Stomach (tissue), 19 donors: ENCODE measurements at places on chromosomes 6 and 20. TPM values are rescaled to one million over a fixed set of nuclear protein-coding genes. Genes with fewer than 3 reads are reported as not detected.

- no peak overlapping the region for H3K4me3 ChIP-seq
- H3K4me1 ChIP-seq = peaks cover 41% of the 10 kb centered on the region
- H3K27me3 ChIP-seq = no peaks in the 10 kb centered on the region
- no peak overlapping the region for H3K27ac ChIP-seq
- DNase-seq = peak; percentile 68
- peaks cover 7% of the 10 kb centered on the region for H3K36me3 ChIP-seq
These were observed 13.2 kb downstream of the SYTL3 start for GRCh38 chr6:158662954-158663624.

The TULP1 gene
- total RNA-seq = not detected

GRCh38 chr20:56826705-56827665 is 197.9 kb downstream of the TFAP2C start:
- no peak overlapping the region for H3K4me3 ChIP-seq
- H3K36me3 ChIP-seq = no peaks in the 10 kb centered on the region
- H3K27ac ChIP-seq = no peak overlapping the region
- no peak for DNase-seq
- no peaks in the 10 kb centered on the region for H3K4me1 ChIP-seq

- no peak for DNase-seq
- H3K36me3 ChIP-seq = peaks cover 11% of the 10 kb centered on the region
- H3K27ac ChIP-seq = no peak overlapping the region
- H3K4me3 ChIP-seq = no peak overlapping the region
- no peaks in the 10 kb centered on the region for H3K4me1 ChIP-seq
- H3K27me3 ChIP-seq = no peaks in the 10 kb centered on the region
These were observed 37.8 kb downstream of the PSMG4 start for GRCh38 chr6:3296537-3296936.

The GPX6 gene
- total RNA-seq = not detected

DNA sequence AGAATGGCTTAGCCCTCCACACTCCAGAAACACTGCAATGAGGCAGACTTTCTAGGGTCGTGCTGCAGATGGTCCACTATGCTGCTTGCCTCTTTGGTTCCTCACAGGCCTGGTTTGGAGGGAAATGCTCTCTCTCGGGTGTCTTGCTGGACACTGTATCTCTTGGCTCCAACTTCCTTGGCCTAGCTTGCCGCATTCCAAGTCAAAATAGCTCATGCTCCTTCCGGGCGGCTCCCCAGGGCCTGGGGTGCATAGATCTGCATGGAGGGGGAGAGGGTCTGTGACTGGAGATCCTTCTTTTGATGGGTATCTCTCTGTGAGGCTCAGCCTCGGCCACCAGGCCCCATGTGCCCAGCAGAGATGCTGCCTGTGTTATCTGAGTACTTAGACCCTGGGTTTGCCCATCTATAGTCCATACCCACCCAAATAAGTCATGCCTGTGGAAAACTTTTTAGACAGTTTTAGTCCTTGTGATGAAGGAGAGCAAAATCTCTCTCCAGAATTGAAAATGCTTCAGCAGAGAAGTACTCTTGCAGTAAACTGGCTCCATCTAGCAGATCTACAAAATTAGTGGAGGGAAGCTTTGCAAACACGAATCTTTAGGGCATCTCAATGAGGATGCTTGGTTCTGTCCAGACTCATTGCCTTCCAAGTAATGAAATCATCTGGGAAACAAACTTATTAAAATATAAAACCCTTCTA is 264.1 kb upstream of the RIN2 start:
- no peaks in the 10 kb centered on the region for H3K27me3 ChIP-seq
- H3K36me3 ChIP-seq = no peaks in the 10 kb centered on the region
- H3K27ac ChIP-seq = no peak overlapping the region
- DNase-seq = no peak

The SPEF1 gene
- not detected for total RNA-seq

The CYP39A1 gene
- 7.9 TPM for total RNA-seq

DNA sequence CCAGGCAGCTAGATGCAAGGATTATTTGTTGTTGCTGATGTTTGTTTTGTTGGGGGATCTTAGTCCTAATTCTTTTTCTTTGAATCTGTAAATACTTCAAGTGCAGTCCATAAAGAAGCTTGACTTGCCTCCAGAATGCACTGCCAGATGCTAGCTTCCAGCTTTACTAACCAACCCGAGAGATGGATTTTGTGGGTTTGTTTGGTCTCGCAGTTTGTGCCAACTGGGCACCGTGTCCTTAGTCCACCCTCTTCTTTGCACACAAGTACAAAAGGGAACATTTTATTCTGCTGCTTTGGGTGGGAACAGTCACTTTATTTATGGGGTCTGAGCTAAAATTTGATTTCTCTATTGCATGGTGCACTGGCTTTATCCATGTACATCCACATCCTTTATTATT is 212.0 kb downstream of the PLCB1 start:
- no peaks in the 10 kb centered on the region for H3K27me3 ChIP-seq
- no peaks in the 10 kb centered on the region for H3K36me3 ChIP-seq
- H3K4me3 ChIP-seq = no peak overlapping the region
- no peak overlapping the region for H3K27ac ChIP-seq
- no peak for DNase-seq

GRCh38 chr6:150212778-150213177 is 69.9 kb downstream of the PPP1R14C start:
- no peak for DNase-seq
- no peaks in the 10 kb centered on the region for H3K36me3 ChIP-seq
- no peak overlapping the region for H3K27ac ChIP-seq
- no peaks in the 10 kb centered on the region for H3K4me1 ChIP-seq
- peaks cover 11% of the 10 kb centered on the region for H3K27me3 ChIP-seq

DNA sequence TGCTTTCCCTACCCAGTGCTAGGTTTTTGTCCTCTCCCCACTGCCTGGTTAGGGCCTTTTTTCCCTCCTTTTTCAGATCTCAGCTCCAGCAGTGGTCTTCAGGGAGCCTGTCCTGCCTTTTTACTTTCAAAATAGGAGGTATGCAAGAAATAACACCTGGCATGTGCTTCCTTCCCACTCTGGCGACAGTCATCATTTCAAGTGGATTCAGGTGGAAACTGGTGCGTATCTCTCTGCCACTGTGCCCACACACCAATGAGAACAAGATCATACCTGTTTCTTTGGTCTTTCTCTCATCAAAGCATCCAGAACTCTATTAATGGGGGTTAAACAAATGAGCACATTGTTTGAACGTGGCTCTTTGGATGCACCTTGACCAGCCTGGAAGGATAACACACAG is 95.7 kb upstream of the GGTLC1 start:
- no peak for DNase-seq
- H3K36me3 ChIP-seq = no peaks in the 10 kb centered on the region
- no peaks in the 10 kb centered on the region for H3K4me1 ChIP-seq
- no peak overlapping the region for H3K27ac ChIP-seq
- no peaks in the 10 kb centered on the region for H3K27me3 ChIP-seq

DNA sequence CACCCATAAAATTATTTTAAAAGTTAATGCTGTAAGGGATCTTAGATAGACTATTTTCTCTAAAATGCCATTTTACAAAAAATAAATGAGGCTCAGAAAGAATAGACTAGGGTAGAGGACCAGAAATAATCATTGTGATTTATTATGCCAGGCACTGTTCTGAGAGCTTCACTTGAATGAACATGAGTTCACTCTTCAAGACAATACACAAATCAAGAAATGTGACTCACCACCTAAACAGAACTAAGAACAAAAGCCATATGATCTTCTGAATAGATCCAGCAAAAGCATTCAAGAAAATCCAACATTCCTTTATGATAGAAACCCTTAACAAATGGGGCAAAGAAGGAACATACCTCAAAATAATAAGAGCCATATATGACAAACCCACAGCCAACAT is 582.0 kb downstream of the PKHD1 start:
- H3K4me1 ChIP-seq = no peaks in the 10 kb centered on the region
- no peaks in the 10 kb centered on the region for H3K36me3 ChIP-seq
- no peak overlapping the region for H3K27ac ChIP-seq
- H3K4me3 ChIP-seq = no peak overlapping the region
- no peak for DNase-seq

DNA sequence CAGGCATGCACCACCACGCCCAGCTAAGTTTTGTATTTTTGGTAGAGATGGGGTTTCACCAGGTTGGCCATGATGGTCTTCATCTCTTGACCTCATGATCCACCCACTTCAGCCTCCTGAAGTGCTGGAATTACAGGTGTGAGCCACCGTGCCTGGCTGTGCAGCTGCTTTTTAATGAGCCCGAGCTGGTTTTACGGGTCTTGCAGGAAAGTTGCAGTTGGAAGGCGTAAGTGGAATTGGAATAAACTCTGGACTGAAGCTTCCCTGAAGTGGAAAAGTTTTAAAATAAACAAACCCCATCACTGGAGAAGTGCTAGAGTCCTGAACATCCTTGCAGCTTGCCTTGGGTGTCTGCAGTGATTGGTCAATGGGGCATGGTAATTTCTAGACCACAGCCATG is 40.4 kb downstream of the KIF25 start:
- peaks cover 8% of the 10 kb centered on the region for H3K4me1 ChIP-seq
- H3K27ac ChIP-seq = no peak overlapping the region
- no peak for DNase-seq
- H3K36me3 ChIP-seq = no peaks in the 10 kb centered on the region

- H3K27me3 ChIP-seq = no peaks in the 10 kb centered on the region
- no peaks in the 10 kb centered on the region for H3K4me1 ChIP-seq
- H3K36me3 ChIP-seq = no peaks in the 10 kb centered on the region
- DNase-seq = no peak
- H3K4me3 ChIP-seq = no peak overlapping the region
These were observed 195.0 kb downstream of the SYNDIG1 start for GRCh38 chr20:24664266-24664986.

DNA sequence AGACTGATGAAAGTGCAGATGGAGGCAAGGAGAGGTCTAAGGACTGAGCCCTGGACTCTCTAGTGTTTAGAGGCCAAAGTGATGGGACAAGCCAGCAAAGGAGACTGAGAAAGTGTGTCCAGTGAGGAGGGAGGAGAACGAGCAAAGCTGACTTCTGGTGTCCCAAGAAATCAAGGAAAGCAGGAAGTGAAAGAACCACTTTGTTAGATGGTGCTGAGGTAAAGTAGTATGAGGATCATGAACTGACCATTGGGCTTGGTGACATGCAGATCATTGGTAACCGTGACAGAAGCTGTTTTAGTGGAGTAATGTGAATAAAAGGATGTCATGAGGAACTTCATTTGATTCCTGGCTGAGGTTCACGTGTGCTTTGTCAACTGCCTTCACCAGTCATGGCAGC is 108.4 kb downstream of the SLX4IP start:
- H3K27ac ChIP-seq = no peak overlapping the region
- DNase-seq = no peak
- no peaks in the 10 kb centered on the region for H3K27me3 ChIP-seq
- H3K4me3 ChIP-seq = no peak overlapping the region

DNA sequence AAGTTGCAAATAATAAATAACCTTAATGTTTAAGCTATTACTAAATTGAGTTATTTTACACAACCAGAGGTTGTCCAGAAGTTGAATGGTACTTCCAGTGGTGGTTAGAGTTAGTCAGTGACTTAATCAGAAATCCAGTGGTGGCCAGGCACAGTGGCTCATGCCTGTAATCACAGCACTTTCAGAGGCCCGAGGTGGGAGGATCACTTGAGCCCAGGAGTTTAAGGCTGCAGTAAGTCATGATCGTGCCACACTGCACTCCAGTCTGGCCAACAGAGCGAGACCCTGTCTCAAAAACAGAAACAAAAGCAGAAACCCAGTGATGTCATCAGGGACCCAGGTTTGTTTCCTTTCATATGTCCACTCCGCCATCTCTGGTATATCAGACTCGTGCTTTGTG is 35.0 kb downstream of the TSPYL4 start:
- DNase-seq = no peak
- no peaks in the 10 kb centered on the region for H3K27me3 ChIP-seq
- no peaks in the 10 kb centered on the region for H3K4me1 ChIP-seq

- DNase-seq = no peak
- no peaks in the 10 kb centered on the region for H3K27me3 ChIP-seq
- no peak overlapping the region for H3K27ac ChIP-seq
- H3K4me1 ChIP-seq = peaks cover 39% of the 10 kb centered on the region
- H3K4me3 ChIP-seq = no peak overlapping the region
- no peaks in the 10 kb centered on the region for H3K36me3 ChIP-seq
These were observed 106.2 kb upstream of the ARMC2 start for GRCh38 chr6:108742041-108742440.

DNA sequence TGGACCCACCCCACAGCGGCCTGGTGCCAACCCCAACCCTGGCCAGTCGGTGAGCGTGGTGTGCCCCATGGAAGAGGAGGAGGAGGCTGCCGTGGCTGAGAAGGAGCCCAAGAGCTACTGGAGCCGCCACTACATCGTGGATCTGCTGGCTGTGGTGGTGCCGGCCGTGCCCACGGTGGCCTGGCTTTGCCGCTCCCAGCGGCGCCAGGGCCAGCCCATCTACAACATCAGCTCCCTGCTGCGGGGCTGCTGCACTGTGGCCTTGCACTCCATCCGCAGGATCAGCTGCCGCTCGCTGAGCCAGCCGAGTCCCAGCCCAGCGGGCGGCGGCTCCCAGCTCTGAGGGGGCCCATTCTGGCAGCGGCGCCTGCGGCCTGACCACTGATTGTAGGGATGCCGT is 23.2 kb downstream of the SDCBP2 start:
- H3K4me1 ChIP-seq = no peaks in the 10 kb centered on the region
- H3K27me3 ChIP-seq = no peaks in the 10 kb centered on the region
- no peak overlapping the region for H3K4me3 ChIP-seq
- peaks cover 69% of the 10 kb centered on the region for H3K36me3 ChIP-seq
- H3K27ac ChIP-seq = no peak overlapping the region

DNA sequence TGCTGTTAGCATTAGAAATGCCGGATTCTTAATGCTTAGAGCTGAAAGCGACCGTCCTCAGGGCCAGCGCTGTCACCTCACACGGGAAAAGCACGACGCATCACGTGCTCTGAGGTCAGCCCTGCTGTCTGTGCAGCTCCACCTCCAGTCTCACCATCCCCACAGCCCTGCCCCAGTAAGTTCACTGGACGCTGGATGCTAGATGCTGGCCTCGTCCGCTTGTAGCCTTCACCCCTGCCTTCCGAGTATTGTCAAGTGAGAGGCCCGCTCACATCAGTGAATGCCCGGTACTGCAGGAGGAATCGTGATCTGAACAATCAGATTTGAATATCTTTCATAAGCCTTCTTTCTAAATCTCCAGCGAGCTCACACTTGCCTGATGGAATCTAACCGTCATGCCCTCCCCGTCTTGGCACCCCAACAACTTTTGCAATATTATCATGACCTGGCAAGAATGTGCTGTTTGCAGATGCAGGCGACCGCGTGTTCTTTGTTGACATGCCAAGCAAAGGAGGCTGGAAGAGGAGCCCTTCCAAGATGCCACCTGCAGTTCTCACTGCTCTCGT is 64.9 kb downstream of the DLL1 start:
- no peaks in the 10 kb centered on the region for H3K36me3 ChIP-seq
- H3K4me1 ChIP-seq = peaks cover 9% of the 10 kb centered on the region
- peak; percentile 47 for DNase-seq
- H3K4me3 ChIP-seq = no peak overlapping the region
- H3K27ac ChIP-seq = peak overlapping the region; percentile 68

The ELOVL2 gene
- total RNA-seq = not detected

The GPSM3 gene
- total RNA-seq = not detected

DNA sequence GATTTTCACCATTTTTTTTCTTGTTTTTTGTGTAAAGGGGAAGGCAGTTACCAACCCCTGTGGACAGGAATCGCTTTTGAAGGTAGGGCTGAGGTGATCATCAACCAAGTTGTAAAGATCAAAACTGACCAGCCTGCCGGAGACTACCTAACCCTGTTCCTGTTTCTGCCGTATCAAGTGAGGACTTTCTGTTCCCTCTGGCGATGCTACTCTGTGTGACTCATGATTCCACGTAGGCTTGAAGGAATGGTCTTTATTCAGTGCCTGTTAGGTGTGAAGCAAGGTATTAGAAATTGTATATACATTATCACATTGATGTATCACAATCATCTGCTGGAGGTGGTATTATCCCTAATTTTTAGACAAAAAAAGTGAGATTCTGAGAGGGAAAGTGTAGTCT is 161.3 kb downstream of the SOX4 start:
- no peak overlapping the region for H3K27ac ChIP-seq
- no peak for DNase-seq
- no peaks in the 10 kb centered on the region for H3K27me3 ChIP-seq
- H3K36me3 ChIP-seq = no peaks in the 10 kb centered on the region
